ENCODE measurements at places on chromosomes 5 and 9.

DNA sequence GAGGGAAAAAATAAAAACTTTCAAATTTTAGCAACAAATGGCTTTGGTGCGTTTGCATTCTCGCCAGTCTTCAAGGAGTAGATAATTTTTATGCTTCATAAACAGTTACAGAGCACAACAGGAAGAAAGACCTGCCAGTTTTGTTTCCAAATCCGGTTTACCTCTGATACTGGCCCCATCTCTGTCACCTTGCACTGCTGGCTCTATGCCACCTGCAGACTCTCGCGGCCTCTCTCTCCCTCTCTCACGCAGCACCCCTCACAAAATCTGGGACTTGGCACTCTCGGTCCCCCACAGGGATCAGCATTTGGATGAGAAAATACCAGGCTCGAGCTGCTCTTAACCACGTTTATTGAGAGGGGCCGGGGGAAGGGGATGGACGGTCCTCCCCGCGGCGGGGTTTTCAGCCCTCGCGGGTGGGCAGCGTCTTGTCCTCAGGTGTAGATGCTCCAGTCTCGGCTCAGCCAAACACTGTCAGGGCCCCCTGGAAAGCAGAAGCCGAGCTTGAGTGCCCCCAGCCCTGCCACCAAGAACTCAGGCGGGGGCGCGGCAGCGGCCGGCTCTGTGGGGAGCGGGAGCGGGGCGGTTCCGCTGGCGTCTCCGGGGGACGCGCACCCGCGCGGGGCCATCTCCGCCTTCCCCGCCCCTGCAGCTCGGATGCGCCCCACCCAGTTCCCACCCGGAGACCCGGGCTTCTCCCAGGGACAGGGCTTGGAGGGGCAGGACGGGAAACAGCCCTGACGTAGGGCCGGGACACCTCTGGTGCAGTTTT is 1.3 kb downstream of the SCGB3A1 start:
- no peak for DNase-seq

DNA sequence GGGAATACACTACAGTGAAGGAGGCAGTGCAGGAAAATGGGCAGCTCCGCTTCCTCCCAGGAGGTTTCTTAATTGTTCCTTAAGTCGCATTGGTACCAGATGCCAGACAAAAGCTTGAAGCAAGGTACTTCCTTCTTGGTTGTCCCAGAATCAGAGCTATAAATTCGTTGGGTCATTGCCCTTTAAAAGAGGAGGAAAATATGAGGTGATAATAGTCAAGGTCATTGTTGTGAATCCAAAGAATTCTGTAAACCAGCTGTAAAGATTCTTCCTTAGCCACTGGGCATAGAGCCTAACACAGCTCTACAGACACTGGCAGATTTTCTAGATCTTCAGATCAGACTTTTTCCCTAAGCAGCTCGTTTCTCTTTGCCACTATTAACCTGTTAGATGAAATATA is 444.1 kb upstream of the TLE4 start:
- no peak for DNase-seq

- no peak for DNase-seq
Observed at GRCh38 chr5:43061352-43062075, 21.4 kb upstream of the ANXA2R start.

- DNase-seq = no peak
Observed at GRCh38 chr5:93585767-93586385, 2.9 kb downstream of the NR2F1 start.

GRCh38 chr9:68581696-68582095 is 41.0 kb upstream of the TMEM252 start:
- no peak for DNase-seq

DNA sequence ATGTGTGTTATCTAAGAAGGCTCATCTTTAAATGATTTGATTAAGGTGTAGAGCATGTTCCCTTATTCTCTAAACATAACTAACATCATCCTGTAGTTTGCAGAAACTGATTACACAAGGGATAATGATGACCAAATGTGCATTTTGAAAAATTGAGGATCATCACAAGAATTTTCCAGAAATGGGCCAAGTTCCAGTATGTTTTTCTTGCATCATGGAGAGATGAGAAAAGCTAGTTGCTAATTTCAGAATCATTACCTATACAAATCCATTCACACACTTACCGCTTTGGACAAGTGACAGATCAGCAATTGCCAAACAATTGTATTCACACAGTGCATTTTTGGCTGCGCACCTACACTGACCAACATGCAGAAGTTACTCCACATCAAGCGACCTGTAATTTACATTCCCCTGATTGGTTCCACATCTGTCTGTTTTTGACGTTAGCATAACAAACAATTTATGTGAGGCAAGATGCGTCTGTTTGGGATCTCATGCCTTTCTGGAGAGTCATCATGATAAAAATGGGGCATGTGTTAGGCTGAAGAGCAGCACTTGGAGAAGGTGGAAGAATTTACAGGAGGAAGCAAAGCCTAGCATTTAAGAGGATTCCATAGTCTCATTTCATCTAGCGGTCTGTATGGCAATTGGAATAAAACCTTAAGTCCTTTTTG is 2.8 kb upstream of the BNC2 start:
- no peak for DNase-seq

GRCh38 chr5:155106221-155106620 is 92.7 kb downstream of the KIF4B start:
- DNase-seq = no peak

DNA sequence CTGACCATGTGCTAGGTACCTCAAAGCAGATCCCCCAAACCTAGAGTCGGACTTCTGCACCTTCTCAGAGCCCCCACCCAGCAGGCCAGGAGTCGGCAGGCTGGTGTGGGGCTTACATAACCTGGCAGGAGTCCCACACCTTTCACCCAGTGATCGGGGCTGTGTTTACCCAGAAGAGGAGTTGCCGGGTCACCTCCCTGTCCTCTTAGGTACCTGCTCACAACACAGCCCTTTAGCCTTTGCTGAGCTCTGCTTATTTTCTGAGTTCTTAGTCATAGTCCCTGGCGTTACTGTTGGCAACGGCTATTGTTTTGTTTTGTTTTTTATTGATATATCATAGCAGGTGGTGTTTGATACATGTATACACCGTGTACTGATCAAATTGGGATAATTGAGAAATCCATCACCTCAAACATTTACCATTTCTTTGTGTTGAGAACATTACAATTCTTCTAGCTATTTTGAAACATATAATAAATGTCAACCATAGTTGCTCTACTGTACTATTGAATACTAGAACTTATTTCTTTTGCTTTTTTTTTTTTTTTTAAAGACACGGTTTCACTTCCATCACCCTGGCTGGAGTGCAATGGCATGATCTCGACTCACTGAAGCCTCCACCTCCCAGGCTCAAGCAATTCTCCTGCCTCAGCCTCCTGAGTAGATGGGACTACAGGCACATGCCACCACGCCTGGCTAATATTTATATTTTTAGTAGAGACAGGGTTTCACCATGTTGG is 10.4 kb upstream of the EEIG1 start:
- DNase-seq = no peak

Measured in WERI-Rb-1 (cell line).